ENCODE measurements at places on chromosomes 6 and 20. TPM values are rescaled to one million over a fixed set of nuclear protein-coding genes. Genes with fewer than 3 reads are reported as not detected.

- DNase-seq, result no peak
- no peaks in the 10 kb centered on the region for H3K4me1 ChIP-seq
These were observed 314.3 kb upstream of the NT5E start for GRCh38 chr6:85135376-85136094.

DNA sequence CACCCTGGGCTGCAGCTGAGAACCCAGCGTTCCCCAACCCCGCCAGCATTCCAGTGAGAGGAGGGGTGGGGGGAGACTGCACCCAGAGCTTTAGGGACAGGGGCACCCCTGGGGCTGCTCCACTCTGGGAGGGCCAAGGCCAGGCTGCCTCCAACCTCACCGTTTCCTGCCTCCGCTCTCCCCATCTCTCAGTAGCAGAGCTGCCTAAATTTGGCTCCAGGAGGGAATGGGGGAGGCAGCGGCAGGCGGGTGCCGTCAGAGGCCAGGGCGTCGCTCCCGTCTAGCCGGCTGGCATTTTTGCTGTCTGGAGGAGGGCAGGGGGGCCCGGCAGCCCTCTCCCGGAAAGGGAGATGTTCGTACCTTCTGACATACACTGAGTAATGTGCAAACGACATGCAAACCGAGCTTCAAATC is 46.6 kb downstream of the NOL4L start:
- no peak for DNase-seq
- H3K36me3 ChIP-seq, result no peaks in the 10 kb centered on the region
- H3K27me3 ChIP-seq, result no peaks in the 10 kb centered on the region
- H3K4me1 ChIP-seq, result peaks cover 28% of the 10 kb centered on the region
- H3K4me3 ChIP-seq, result no peak overlapping the region
- peak overlapping the region; percentile 59 for H3K27ac ChIP-seq

DNA sequence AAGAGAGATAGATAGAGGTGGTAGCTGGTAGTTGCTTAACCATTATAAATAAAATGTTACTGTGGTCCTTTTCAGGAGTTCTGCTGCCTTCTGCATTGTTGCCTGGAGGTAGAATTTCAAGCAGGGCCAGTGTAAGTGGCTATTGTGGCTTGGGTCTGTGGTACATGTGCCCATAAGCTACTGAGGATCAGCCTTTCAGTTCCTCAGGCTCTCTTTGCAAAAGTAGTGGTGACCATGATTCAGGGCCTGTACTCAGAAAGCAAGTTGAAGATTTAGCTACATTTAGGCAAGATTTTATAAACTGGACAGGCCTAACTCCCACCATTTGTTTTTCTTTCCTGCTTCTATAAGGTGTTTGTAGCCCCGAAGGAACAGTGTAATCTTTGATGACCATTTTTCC is 199.0 kb downstream of the PDE7B start:
- no peak overlapping the region for H3K4me3 ChIP-seq
- H3K27me3 ChIP-seq, result no peaks in the 10 kb centered on the region
- DNase-seq, result no peak
- H3K36me3 ChIP-seq, result no peaks in the 10 kb centered on the region

GRCh38 chr6:136035378-136036070 is 184.0 kb downstream of the PDE7B start:
- DNase-seq, result no peak
- H3K4me3 ChIP-seq, result no peak overlapping the region
- H3K27ac ChIP-seq, result no peak overlapping the region

GRCh38 chr6:162069995-162070394 is 657.6 kb downstream of the PRKN start:
- DNase-seq, result no peak
- no peak overlapping the region for H3K4me3 ChIP-seq
- no peaks in the 10 kb centered on the region for H3K36me3 ChIP-seq
- H3K27ac ChIP-seq, result no peak overlapping the region

DNA sequence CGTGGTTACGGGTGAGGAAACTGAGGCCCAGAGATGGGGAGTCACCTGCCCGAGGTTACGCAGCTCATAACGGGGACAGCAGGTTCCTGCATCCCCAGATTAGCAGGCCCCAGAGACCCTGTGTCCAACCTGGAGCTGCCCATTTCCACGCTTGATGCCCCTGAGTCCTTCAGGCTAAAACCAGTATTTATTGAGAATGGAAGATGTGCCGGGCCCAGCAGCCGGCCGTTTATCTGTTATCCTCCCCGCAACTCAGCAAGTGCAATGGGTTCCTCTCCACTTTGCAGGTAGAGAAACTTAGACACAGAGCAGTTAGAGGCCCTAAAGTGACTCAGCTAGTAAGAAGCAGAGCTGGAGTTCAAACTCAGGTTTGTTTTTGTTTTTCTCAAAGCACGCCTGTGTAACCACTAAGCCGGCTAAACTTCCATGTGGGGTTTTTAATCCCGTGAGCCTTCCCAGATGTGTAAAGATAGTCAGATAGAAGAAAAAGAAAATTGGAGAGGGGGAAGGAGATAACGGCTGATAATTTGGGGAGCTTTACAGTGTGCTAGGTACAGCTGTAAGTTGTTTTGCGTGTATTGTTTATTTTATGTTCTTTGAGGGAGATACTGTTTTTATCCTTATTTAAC is 775 bp downstream of the PFDN4 start:
- peak overlapping the region; percentile 99 for H3K27ac ChIP-seq
- peaks cover 14% of the 10 kb centered on the region for H3K4me1 ChIP-seq
- no peak for DNase-seq
- H3K4me3 ChIP-seq, result peak overlapping the region; percentile 92

- H3K27ac ChIP-seq, result peak overlapping the region; percentile 47
- H3K27me3 ChIP-seq, result peaks cover 10% of the 10 kb centered on the region
- DNase-seq, result no peak
- peaks cover 5% of the 10 kb centered on the region for H3K4me1 ChIP-seq
- H3K36me3 ChIP-seq, result no peaks in the 10 kb centered on the region
These were observed 22.1 kb upstream of the ZNF318 start for GRCh38 chr6:43391440-43392031.

DNA sequence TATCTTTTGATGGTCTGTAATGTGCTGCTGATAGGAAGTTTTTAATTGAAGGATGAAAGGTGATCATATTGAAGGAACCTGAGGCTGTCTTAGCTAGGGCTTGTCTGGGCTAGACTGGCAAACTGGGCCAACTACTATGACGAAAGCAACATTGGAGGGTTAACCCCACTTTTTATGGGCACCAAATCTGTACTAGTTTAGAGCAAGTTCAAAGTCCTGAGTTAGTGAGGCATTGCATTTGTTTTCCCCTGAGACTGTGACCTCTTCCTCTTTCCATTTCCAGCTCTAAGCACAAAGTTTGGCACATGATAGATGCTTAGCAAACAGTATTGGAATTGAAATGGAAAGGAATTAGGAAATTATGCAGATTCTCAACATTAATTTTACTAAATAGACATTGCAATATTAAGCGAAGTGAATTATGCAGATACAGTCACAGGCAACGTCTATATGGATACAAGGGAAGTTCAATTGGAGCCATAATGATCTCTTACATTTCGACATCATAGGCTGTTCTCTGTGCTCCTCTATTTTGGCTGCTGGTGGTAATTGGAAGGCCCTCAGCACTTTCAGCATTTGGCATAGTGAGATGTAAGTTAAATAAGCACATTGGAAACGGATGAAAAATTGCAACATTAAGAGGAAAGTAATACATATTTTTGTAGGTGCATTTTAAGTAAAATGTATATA is 22.2 kb downstream of the CEP57L1 start:
- H3K27ac ChIP-seq, result no peak overlapping the region
- no peaks in the 10 kb centered on the region for H3K27me3 ChIP-seq
- no peak for DNase-seq

GRCh38 chr6:145468534-145468933 is 266.8 kb downstream of the EPM2A start:
- no peaks in the 10 kb centered on the region for H3K27me3 ChIP-seq
- H3K4me3 ChIP-seq, result no peak overlapping the region
- H3K27ac ChIP-seq, result no peak overlapping the region
- DNase-seq, result no peak
- H3K4me1 ChIP-seq, result no peaks in the 10 kb centered on the region
- H3K36me3 ChIP-seq, result no peaks in the 10 kb centered on the region

GRCh38 chr20:49590163-49591017 is 22.5 kb upstream of the PTGIS start:
- no peaks in the 10 kb centered on the region for H3K27me3 ChIP-seq
- H3K36me3 ChIP-seq, result no peaks in the 10 kb centered on the region
- DNase-seq, result no peak
- H3K27ac ChIP-seq, result no peak overlapping the region
- H3K4me3 ChIP-seq, result no peak overlapping the region

DNA sequence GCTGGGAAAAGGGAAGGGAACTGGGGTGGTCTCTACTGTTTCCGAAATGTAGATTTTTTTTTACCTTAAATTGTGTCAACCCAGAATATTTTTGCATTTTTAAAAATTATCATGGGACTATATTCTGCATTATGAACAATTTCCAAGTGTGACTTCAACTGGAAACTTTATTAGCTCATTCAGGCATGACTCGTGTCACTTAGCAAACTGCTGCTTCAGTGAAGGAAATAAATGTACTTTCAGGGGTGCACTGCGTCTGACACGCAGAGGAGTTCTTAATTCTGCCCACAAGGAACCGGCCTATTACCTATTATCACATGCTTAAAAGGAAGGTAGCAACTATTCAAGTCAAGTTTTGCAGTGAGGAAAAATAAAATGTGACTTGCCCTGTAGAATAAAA is 291.3 kb upstream of the PRDM1 start:
- DNase-seq, result no peak
- peaks cover 18% of the 10 kb centered on the region for H3K4me1 ChIP-seq
- no peak overlapping the region for H3K4me3 ChIP-seq
- H3K27ac ChIP-seq, result no peak overlapping the region
- H3K36me3 ChIP-seq, result no peaks in the 10 kb centered on the region
- no peaks in the 10 kb centered on the region for H3K27me3 ChIP-seq

GRCh38 chr20:24745206-24745605 is 203.9 kb upstream of the CST7 start:
- DNase-seq, result no peak
- H3K27ac ChIP-seq, result no peak overlapping the region
- H3K27me3 ChIP-seq, result peaks cover 5% of the 10 kb centered on the region
- H3K36me3 ChIP-seq, result no peaks in the 10 kb centered on the region
- no peaks in the 10 kb centered on the region for H3K4me1 ChIP-seq

DNA sequence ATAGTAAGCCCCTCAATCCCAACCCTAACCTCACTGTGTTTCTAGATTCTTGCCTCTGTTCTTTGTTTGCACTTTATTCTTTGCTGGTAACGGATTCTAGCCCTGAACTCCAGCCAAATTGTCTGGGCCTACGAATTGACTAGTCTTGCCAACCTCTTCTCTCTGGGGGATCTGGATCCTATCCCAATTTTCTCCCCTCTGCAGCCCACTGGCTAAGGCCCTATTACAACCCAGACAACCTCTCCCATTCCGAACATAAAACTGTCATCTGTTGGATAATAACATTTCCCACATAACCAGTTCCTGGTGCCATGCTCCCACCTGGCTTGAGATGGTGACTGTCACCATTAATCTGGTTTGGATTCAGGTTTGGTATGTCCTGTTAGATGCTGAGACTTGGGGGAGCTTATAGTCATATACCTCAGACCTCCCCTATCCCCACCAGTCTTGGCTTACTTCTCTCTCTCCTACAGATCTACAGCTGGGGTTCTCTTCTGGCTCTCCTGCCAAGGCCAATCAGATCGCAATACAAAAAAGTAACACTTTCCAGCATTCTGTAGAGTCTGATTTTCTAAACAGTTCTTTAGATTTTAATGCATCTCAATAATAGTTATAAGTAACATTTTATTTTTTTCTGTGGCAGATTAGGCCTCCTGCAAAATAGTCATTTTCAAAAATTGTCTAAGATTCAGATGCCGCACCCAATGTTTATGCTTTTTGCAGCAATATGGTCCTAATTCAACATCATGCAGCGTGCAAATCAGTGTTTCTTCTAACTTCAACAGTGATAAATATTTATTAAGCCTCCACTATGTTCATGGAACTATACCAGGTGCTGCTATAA is 29.8 kb upstream of the AHI1 start:
- no peak overlapping the region for H3K4me3 ChIP-seq
- no peak for DNase-seq
- H3K27ac ChIP-seq, result no peak overlapping the region
- no peaks in the 10 kb centered on the region for H3K27me3 ChIP-seq
- no peaks in the 10 kb centered on the region for H3K36me3 ChIP-seq

GRCh38 chr6:132648356-132648755 is 10.6 kb downstream of the TAAR1 start:
- no peak overlapping the region for H3K4me3 ChIP-seq
- H3K36me3 ChIP-seq, result no peaks in the 10 kb centered on the region
- no peaks in the 10 kb centered on the region for H3K4me1 ChIP-seq

GRCh38 chr6:101001012-101001411 is 119.9 kb upstream of the ASCC3 start:
- no peak for DNase-seq
- H3K27me3 ChIP-seq, result no peaks in the 10 kb centered on the region
- no peaks in the 10 kb centered on the region for H3K36me3 ChIP-seq

DNA sequence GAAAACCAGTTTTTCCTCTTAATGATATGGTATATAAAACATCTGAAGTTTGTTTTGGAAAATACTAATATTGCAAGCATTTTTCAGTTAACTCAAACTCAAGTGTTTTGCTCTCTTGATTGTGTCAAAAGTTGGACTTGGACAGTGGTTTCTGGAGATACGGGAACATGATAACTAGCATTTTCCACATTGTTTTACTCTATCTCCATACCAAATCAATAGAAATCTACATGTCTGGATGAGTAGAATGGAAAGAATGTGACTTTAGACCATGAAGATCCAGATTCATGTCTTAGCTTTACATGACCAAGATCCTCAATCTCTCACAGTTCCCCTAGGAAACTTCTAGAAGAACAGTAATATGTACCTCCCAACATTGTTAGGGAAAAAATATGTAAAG is 22.2 kb upstream of the FBXO30 start:
- H3K27me3 ChIP-seq, result no peaks in the 10 kb centered on the region
- no peaks in the 10 kb centered on the region for H3K36me3 ChIP-seq
- DNase-seq, result no peak
- H3K4me1 ChIP-seq, result no peaks in the 10 kb centered on the region
- H3K27ac ChIP-seq, result no peak overlapping the region
- H3K4me3 ChIP-seq, result no peak overlapping the region

GRCh38 chr20:11919581-11919980 is 1.9 kb downstream of the BTBD3 start:
- peaks cover 16% of the 10 kb centered on the region for H3K36me3 ChIP-seq
- H3K4me1 ChIP-seq, result peaks cover 13% of the 10 kb centered on the region
- no peaks in the 10 kb centered on the region for H3K27me3 ChIP-seq
- peak overlapping the region; percentile 55 for H3K27ac ChIP-seq
- no peak for DNase-seq

The CHRNA4 gene
- total RNA-seq, result 0.06 TPM

The GINM1 gene
- total RNA-seq, result 50.8 TPM

The GHRH gene
- total RNA-seq, result not detected

The BEND6 gene
- 1.2 TPM for total RNA-seq

The GNAS gene
- total RNA-seq, result 746 TPM

Measured in upper lobe of right lung (tissue), 1 donor.